ENCODE measurements at places on chromosomes 3 and 15.

DNA sequence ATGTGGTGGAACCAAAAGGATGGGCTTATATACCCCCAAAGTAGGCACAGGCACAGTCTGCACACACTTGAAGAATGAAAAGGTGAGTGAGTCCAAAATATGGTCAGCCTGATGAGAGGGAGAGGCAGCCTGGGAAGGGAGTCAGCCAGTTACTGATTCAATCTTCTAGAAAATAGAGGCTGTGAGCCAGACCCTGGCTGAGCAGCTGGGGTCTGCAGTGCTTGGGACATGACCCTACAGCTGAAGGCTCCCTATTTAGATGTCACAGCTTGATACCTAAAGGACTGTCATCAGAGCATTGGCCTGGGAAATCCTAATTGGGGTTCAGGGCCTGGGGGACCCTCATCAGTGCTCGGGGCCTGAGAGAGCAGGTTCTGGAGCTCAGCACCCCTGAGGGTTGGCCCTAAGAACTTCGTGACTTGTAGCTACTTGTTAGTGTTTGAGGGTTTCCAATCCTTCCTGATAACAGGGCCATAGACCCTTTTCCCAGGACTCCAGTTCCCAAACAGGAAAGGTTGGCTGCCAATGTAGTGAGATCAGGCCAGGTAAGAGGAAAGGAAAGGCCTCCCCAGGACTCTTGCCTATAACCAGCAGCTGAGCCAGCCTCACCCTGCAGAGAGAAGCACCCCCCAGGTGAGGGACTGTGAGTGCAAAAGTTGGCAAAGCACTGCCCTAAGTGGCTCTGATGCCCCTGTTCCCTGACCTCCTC, 54.7 kb upstream of the SLCO2A1 start:
- no peak for DNase-seq

DNA sequence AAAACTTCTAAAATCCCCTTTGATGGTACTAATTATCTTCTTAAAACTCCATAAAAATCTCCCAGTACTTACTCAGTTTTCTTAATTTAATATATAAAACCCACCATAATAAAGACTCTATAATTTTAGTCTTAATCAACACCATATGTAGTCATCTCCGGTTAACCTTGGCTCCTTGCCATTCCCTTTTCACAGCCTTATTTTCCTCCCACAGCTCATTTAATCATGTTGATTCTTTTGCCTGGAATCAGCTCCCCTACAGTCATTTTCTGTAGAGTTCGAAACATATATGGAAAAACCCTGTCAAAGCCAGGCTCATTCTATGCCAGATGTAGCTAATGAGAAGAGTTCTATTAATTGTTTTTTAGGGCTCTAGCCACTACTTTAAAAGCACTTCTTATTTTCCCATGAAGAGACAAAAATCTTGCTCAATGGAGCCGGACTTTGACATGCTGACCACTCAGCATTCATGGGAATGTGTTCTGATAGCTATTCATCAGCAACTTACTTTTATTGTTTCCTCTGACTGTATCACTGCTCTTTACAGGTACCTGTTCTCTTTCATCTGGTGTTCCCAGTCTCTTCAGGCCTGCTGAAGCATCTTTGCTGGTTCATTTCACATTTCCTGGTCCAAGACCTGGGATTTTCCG, 573.4 kb downstream of the NAALADL2 start:
- DNase-seq, result no peak

DNA sequence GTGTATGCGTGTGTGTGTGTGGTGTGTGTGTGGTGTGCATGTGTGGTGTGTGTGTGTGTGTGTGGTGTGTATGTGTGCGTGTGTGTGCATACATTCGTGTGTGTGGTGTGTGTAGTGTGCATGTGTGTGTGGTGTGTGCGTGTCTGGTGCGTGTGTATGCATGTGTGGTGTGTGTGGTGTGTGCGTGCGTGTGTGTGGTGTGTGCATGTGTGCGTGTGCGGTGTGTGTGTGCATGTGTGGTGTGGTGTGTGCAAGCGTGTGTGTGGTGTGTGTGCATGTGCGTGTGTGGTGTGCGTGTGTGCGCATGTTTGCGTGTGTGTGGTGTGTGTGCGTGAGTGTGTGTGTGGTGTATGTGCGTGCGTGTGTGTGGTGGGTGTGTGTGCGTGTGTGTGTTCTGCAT, 210.4 kb downstream of the LRTM1 start:
- DNase-seq, result no peak

- DNase-seq, result no peak
These were observed 345.8 kb upstream of the ADAMTS9 start for GRCh38 chr3:65033576-65033975.

- DNase-seq, result no peak
These were observed 25.9 kb upstream of the MINAR1 start for GRCh38 chr15:79406210-79406609.

DNA sequence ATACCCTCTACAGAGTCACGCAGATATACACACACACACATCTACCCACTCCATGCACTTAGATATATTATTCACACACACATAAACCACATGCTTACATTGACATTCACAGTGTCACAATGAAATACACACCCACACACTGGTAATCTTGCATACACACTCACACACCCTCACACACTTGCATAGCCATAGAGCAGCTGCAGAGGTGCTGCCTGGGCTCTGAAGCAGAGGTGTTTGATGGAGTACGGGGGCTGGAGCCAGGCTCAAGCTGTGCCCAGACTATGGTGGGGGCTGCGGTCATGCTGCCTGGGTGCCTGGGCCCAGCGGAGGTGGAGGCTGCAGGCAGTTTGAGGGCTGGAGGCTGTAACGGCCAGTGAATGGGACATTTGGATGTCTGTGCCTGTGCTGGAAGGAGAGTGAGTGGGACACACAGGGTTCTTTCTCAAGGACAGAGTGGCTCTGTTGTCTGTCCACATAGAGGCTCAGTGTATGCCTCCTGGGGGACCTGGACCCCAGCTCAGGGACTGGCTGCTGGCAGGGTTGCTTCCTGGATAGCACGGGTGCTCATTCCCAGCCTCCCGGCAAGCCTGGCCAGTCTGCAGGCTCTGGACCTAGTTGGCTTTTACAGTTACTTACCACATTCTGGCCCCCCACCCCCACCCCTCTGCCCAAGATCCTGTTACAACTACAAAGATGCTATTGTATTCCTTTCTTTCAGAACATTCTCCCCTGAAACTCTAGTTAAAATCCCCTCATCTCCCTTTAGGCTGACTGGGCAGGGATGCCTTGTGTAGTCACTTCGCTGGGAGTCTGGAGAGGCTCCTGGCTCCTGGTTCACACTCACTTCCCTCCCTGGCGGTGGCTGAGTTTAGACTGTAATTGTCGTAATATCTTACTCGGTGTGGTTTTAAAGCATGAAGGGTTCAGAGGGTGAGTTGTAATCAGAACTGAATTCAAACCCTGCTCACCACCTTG, 12.5 kb downstream of the GASK1A start:
- DNase-seq, result no peak

GRCh38 chr15:83954506-83954905, 281.1 kb upstream of the GOLGA6L4 start:
- DNase-seq, result no peak

- DNase-seq, result no peak
These were observed 336.0 kb upstream of the KCNH8 start for GRCh38 chr3:18812316-18812715.

- no peak for DNase-seq
These were observed 50.9 kb upstream of the ATP2B2 start for GRCh38 chr3:10556312-10556711.

GRCh38 chr3:7190095-7190494, 329.2 kb downstream of the GRM7 start:
- no peak for DNase-seq

DNA sequence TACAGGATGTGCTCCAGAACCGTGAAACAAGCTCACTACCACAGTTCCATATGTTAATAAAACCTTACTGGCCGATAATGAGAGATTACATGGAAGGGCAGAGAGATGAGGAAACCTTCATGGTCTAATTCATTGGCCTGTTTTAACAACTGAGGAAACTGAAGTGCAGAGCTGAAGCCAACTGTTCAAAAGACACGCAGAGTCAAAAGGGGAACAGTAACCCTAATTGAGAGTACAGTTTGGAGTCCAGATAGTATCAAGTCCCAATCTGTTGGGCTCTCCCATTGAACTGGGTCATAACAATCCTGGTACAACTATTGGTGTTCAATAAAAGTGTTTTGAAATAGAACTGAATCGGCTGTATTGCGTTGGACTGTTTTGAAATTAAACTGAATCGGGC, 69.6 kb downstream of the SLC12A8 start:
- no peak for DNase-seq

All from GM19239 (cell line).